ENCODE measurements at places on chromosomes 4 and X.

GRCh38 chr4:185672151-185672550, 136.8 kb upstream of the PDLIM3 start:
- no peak for DNase-seq

DNA sequence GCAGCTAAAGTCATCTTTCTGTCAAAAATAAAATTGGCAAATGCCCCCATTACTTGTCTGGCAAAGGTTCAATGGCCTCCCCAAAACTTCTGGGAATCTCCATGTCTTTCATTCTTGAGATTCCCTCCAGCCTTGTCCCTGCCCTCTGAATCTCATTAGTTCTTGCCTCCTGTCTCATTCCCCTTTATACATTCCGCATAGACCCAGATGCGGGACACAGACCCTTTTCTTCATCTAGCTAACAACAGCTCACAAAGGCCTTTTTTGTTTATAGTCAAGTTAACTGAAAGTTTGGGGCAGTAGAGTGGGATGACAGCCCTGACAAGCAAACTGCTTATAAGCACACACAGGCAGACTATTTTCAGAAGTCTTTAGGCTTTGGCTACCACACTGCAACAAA, 306.1 kb upstream of the FAM241A start:
- no peak for DNase-seq

GRCh38 chr4:25797136-25797535, 65.7 kb downstream of the SEL1L3 start:
- DNase-seq = no peak

DNA sequence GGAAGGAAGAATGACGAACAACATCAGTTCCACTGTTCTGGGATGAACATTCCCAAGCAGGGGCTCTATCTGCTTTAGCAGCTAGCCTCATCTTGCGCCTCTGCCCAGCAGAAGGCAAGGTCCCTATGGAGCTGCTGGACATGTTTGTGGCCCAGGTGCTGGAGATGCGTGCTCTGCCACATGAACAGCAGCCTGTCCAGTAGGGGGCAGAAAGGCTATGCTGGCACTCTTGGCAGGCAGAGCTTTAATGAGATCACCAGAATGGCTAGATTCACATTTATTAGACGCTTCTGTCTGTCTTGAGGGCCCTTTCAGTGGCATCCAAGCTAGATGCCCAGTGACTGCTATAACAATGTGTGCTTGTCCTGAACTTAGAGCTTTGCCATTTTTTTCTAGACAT, 1826.0 kb downstream of the STIM2 start:
- DNase-seq = peak; percentile 10

DNA sequence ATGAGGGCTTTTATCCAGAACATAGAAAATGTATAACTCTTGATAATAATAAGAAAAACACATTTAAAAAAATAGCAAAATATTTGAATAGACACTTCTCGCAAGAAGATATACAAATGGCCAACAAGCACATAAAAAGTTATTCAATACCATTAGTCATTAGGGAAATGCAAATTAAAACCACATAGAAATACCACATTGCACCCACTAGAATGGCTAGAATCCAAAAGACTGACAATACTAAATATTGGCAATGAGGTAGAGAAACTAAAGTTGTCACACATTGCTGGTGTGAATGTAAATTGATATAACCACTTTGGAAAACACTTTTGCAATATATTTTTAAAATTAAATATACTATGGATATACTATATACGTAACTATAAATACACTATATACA, 754.3 kb upstream of the MAGEB2 start:
- no peak for DNase-seq

- DNase-seq = no peak
These were observed 186.3 kb downstream of the PPP3CA start for GRCh38 chr4:101160792-101161592.

DNA sequence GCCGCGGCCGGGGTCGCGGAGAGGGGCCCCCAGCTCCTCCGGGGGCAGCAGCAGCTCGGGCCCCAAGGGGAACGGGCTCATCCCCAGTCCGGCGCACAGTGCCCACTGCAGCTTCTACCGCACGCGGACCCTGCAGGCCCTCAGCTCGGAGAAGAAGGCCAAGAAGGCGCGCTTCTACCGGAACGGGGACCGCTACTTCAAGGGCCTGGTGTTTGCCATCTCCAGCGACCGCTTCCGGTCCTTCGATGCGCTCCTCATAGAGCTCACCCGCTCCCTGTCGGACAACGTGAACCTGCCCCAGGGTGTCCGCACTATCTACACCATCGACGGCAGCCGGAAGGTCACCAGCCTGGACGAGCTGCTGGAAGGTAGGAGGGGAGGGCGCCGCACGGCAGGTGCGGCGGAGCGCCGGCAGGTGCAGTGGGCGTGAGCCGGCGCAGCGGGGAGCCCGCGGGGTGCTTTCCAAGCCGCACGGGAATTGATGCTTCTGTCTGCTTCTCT, 886 bp downstream of the DCLK2 start:
- DNase-seq = peak; percentile 33

- DNase-seq = no peak
These were observed 15.2 kb downstream of the PDLIM3 start for GRCh38 chr4:185520119-185520518.

DNA sequence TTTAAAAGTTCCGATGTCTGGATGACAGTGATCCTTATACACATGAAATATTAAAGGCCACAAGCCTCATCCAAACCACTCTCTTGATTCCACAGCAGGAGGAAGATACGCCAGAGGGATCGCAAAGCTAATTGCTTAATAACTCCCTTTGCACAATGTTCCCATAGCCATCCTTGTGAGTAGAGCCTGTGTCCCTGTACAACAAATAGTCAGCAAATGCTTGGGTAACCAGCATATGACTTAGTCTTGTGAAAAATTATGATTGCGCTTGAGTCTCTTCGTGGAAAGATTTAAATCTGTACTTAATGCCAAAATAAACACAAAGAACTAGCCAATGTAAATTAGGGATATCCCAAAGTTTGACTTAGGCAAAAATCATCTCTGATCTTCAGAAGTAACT, 31.5 kb downstream of the SLC9A7 start:
- DNase-seq = no peak

- DNase-seq = no peak
These were observed 32.6 kb downstream of the BEND4 start for GRCh38 chr4:42119886-42120285.

DNA sequence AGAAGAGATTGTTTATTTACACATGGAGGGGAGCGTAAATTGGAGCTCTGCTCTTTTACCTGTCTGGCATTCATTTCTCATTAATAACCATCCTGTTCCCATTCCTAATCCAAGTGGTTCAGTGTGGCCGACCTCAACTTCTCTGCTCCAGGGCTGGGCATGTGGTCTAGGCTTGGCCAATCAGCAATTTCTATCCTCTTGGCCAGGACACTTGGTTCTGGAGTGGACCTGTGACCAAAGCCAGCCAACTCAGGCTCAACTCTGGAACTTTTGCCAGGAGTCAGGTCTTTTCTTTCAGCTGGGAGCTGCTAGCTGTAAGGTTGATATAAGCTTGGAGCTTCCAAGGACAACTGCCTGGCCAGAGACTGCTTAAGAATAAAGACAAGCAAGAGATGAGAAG, 15.6 kb upstream of the RASL11B start:
- DNase-seq = no peak

- no peak for DNase-seq
These were observed 37.7 kb upstream of the C4orf17 start for GRCh38 chr4:99473131-99473530.

DNA sequence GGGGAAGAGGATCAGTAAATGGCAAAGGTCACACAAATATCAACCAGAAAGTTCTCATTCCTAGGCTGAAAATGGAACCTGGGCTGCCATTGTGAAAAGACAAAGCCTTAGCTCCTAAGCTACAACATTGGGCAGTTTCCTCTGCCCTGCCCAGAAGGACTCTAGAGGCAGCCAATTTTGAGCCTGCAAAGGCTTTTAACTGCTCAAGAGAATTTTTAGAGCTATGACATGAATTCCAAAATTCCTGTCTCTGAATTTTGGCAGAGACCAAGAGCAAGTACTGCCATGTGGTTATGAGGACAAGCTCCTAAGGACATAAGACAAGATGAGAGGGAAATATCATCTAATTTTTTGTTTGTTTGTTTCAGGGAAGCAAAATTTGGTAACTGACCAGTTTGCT, 29.6 kb upstream of the IGFBP7 start:
- DNase-seq = no peak

DNA sequence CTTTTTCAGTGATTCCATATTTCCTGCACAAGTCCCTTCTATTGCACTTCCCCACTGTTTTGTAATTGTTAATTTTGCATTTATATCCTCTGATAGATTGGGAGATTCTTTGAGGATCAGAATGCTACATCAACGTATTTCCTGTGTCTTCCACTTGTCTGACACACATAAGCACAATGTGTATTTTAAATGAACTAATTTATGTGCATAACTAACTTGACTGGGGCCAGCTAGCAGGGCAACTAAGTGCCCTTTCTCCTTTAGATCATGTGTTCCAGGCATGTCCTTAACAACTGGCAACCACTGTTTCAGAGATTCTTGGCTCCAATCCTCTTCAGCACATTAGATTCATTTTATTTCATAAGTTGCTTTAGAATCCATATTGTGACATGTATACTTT, 15.7 kb upstream of the UCP1 start:
- DNase-seq = no peak

- no peak for DNase-seq
These were observed 263.8 kb downstream of the NKX6-1 start for GRCh38 chr4:84235126-84235944.

DNA sequence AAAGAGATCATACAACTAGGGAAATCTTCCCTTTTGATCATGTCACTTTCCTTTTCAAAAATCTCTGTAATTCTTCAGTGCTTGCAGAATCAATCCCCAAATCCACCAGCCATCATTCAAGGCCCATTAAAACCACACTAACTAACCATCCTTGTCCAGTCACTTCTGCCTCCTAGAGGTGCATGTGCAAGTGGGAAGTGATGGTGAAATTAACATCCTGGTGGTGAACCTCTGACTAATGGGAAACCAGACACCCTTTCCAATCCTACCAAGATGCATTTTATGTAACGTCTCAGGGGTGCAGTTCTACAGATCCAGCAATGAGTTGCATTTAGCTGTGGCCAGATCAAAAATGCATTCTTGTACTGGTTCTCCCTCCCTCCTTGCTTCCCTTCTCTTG, 341.8 kb downstream of the RAPGEF2 start:
- DNase-seq = no peak

DNA sequence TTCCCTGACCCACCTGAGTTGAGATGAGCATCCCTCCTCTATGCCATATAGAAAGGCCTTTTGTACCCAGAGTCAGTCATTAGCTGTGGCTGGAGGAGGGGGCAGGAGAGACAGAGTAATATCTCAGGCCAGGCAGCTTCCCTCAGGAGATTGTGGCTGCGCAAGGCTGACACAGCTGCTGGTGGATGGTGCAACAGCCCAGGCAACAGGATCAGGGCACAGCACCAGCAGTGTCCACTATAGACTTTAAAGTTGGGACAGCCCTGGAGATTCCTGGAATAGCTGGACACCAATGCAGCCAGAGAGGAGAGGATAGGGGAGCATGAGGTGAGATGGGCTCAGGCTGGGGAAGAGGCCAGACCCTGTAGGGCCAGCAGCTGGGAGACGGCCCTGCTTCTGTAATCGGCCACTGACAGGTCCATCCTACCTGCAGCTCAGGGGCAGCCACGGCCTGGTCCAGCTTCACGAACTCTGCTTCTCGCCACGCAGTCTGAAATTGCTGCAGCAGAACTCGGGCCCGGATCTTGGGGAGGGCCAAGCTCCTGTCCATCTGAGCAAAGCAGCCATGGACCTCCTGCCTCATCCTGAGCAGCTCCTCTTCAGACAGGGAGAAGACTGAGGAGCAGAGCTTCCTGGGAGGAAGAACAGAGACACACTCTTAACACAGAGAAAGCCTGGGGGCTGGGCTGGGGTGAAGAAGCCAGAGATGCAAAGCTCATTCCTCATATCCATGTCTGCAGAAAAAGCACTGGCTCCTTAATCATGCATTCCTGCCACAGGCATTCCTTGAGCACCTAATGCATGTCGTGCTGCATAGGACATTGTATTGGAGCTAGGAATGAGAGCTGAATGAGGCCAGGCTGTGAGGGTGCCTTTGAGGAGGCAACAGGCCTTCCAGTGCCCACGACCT, 90.1 kb downstream of the EVC2 start:
- no peak for DNase-seq

- DNase-seq = no peak
These were observed 15.9 kb upstream of the MAP9 start for GRCh38 chr4:155392481-155393184.

- DNase-seq = no peak
These were observed 77.9 kb upstream of the AMELX start for GRCh38 chrX:11215191-11215921.

- DNase-seq = no peak
These were observed 624.3 kb downstream of the ADGRL3 start for GRCh38 chr4:61824454-61824853.

GRCh38 chrX:120575379-120576114, 14.8 kb upstream of the CUL4B start:
- no peak for DNase-seq

DNA sequence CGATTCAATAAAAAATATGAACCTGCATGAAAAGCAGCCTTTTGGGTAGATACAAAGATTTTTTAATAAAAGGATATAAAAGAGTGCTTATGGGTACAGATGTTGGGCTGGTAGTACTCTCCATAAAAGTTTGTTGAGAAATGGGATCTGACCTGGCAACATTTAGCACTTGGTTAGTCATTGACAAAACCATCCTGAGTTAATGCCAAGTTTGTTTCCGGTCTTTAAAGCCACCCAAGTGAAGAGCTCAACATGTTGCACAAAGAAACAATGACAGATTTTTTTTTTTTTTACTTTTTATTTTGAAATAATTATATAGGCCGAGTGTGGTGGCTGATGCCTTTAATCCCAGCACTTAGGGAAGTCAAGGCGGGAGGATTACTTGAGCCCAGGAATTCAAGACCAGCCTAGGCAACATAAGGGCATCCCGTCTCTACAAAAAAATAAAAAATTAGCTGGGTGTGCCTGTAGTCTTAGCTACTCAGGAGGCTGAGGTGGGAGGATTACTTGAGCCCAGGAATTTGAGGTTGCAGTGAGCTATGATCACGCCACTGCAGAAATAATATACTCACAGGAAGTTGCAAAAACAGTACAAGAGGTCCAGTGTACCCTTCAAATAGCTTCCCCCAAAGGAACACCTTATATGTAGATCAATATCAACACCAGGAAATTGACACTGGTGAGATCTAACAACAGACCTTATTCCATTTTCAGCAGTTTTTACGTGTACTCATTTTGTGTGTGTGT, 16.6 kb downstream of the CHST7 start:
- no peak for DNase-seq

DNA sequence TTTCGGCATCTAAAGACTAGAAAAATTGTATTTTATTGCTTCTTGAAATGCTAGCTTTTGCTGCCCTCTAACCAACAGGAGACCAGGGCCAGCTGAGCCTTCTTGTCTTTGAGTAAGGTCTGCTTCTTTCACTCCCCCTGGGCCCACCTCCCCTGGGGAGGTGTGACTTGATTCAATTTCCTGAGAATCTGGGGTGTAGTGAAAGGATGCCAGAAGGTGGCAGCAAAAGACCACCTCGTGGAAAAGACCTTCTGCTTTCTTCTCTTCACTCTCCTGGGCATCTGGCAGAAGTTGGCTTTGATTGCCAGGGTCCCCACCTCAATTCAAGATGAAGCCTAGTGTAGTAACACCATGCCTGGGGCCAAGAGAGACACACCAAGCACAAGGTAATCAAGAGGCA, 96.5 kb upstream of the MAOA start:
- peak; percentile 43 for DNase-seq

GRCh38 chr4:79757600-79757999, 315.4 kb downstream of the ANTXR2 start:
- DNase-seq = no peak

Measured in activated CD4-positive, alpha-beta T cell treated with anti-CD3 and anti-CD28 coated beads for 48 hours (primary cell).